ENCODE measurements at places on chromosomes 4 and X. TPM values are rescaled to one million over a fixed set of nuclear protein-coding genes. Genes with fewer than 3 reads are reported as not detected.

DNA sequence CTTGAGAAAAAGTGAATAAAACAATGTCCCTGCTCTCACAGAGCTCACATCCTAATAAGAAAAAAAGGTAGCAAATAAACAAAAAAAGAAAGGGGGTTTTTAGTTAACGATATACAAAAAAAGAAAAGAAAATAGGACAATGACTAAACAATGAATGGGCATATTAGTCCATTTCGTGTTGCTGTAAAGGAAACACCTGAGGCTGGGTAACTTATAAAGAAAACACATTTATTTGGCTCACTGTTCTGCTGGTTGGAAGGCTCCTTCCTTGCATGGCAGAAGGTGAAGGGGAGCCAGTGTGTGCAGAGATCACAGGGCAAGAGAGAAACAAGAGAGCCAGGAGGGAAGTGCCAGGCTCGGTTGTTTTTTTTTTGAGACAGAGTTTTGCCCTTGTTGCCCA lies 4.7 kb upstream of the KLF3 start:
- no peak for DNase-seq

- no peak for DNase-seq
These were observed 106.2 kb downstream of the LNX1 start for GRCh38 chr4:53484911-53485657.

STOX2 gene
- 17.5 TPM for total RNA-seq

DNA sequence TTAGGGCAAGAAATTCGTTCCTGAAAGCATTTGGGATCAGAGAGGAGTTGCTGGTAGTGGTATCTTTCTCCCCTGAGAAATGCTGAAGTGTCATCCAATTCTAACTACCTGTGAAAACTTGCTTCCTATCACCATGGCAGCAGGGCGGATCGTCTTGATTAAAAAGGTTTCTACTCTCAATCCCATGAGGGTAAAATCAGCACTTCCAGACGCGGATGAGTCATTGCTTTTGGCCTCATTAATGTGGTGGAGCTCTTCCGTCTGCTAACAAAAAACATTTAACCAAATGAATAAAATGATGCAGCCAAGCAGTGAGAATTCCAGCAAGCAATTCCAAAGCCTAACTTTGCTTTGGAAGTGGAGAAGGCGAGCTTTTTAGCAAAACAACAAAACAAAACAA lies 325.6 kb downstream of the CAMK2D start:
- DNase-seq: peak; percentile 55

DNA sequence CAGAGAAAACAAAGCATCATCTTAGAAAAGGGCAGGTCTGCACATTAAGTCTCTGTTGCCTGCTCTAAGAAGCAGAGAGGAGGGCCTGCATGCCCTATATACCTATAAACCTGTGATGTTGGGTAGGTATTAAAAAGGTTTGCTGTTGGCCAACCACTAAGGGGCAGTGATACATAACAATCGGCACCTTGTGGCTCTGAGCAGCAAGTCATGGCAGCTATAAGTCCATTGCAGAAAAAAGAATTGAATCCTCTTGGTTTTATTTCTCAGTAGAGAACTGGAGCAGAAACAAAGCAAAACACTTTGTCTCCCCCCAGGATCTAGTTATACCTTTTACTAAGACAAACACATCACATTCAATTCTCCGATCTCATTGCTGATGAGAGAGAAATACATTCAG lies 1364.4 kb downstream of the STIM2 start:
- no peak for DNase-seq

MTMR8 gene
- 0.58 TPM for total RNA-seq

RNF150 gene
- total RNA-seq: 40.3 TPM

- no peak for DNase-seq
These were observed 109.1 kb upstream of the BMP3 start for GRCh38 chr4:80921441-80921840.

DNA sequence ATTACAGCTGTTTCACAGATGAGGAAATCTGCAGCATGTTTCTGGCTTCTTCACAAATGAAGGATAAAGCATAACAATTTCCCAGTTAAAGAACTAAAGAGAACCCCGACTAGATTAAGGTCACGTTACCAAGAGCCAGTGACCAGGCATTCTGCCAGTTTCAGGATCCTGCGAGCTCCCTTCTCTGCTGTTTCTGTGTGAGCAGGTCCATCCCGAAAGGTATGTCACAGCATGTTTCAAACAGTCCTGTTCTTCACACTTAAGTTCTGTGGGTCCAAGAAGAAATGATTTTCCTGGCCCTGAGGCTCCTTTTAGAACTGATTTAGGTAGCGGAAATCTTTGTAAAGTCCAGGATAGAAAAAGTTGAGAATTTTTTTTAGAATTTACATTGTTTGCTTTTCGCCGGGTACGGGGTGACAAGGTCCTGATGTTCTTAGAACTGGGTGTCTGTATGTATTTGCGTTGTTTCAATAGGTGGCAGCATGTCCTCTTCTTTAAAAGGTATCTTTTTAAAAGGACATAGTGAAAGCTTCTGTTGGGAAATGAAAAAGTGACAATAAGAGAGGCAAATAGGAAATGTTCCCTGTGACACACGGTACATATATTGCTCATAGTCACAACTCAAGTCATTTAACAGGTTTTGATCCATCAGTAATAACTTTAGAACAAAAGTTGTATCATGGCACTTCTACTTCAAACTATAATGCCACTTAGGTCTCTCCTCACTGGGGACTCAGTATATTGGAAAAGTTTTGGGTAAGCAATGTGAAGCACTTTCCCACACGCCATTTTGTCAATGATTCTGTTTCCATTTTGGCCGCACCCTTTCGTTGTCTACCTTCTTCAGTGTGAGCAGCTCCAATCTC lies 18.4 kb downstream of the IL21 start:
- DNase-seq: no peak

- no peak for DNase-seq
These were observed 30.2 kb downstream of the NEK1 start for GRCh38 chr4:169582203-169582602.

- DNase-seq: no peak
These were observed 5.5 kb downstream of the GSTCD start for GRCh38 chr4:105714071-105714521.

NMU gene
- not detected for total RNA-seq

DNA sequence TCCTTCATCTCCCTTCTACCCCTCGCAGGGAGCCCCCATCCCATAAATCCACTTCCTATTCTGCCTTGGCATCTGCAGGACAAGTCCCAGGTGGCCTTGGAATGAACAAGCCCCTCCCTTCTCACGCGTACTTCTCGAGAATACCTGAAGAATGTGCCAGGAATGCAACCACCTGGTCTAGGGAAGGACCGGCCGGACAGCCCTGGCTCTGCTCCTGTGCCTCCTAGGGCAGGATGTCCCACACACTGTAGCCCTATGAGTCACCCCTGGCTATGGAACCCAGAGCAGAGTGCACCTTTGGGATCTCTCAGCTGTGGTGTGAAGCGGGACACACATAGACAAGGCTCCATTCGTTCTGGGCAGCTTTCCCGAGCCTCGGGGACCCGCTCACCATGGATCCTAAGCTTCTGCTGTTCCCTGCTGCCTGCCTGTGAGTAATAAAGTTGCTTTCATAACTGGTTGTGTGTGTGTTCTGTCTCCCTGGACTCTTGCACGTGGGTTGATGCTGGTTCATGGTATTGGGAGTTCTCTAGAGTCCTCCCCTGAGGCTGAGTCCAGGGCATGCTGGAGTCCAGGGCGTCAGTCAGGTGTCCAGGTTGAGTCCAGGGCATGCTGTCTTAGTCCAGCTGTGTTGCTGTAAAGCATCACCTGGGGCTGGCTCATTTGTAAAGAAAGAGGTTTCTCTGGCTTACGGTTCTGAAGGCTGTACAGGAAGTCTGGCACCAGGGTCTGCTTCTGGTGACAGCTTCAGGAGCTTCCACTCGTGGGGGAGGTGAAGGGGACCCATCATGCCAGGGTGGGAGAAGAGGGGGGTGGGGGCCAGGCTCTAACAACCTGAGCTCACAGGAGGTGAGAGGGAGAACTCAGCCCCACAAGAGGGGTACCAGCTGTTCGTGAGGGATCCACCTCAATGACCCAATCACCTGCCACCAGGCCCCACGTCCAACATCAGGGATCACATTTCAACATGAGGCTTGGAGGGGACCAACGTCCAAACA lies 7.4 kb upstream of the PDE6B start:
- DNase-seq: no peak

DNA sequence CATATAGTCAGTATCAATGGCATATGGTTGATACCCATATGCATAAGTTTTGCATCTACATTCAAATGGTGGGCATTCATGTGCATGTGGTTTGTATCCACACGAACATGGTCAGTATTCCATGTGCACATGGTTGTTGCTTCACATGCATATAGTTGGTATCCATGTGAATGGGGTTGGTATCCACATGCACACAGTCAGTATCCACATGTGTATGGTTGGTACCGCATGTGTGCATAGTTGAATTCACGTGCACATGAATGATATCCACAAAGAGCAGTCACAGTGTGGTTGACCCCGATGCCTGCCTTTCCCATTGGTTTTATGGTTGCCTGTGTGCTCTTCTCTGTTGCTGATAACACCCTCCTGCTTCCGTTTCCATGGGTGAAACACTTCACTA lies 427.9 kb downstream of the STIM2 start:
- no peak for DNase-seq

PPP4R3C gene
- not detected for total RNA-seq

SCML2 gene
- total RNA-seq: 1.2 TPM

DNA sequence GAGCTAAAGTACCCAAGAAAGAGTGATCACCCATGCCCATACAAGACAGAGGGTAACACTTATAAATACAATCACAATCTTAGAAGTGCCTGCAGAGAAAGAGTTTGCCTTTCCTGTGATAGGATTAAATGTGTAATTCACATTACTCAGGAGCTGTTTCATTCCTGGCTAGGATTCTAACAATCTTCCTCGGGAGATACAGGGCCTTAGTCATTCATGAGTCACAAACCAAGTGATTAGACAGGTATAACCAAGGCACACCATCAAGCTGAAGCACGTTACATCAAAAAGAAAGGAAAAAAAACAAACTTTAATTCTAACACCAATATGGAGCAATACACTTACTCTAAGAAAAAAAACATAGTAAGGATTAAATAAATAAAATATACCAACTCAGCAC lies 14.9 kb downstream of the ABCG2 start:
- no peak for DNase-seq

- no peak for DNase-seq
These were observed 216.0 kb upstream of the FTHL17 start for GRCh38 chrX:31287861-31288260.

HOPX gene
- total RNA-seq: 41.3 TPM

- no peak for DNase-seq
These were observed 152.6 kb downstream of the CRLF2 start for GRCh38 chrX:1059576-1060561.

DNA sequence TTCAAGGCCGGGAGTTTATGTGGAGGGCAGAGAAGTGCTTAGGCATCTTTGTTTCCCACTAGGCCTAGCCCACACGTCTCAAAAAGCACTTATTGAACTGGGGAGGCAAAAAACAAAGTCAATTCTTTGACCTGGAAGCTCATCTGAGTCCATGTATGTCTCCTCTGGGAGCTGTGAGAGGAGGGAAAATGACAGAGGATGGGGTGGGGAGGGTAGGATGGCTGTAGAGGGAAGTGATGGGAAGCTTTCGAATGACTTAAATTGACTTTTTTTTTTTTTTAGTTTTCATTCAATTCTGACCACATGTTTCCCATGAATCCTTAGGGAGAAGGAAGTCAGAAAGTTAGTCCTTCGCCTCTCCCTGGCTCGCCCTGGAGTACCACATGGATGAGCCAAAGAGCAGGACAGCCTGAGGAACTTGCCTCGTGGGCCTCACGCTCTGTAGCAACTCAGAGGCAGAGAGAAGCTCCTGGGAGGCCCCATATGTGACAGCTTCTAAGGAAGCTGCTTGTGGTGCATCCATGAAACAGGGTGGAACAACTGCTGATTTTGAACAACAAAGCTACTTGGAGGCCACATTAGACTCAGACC lies 45.0 kb downstream of the NHSL2 start:
- DNase-seq: no peak

ADGRG4 gene
- total RNA-seq: not detected

GRCh38 chrX:40303256-40304077 lies 205.7 kb upstream of the BCOR start:
- no peak for DNase-seq

DNA sequence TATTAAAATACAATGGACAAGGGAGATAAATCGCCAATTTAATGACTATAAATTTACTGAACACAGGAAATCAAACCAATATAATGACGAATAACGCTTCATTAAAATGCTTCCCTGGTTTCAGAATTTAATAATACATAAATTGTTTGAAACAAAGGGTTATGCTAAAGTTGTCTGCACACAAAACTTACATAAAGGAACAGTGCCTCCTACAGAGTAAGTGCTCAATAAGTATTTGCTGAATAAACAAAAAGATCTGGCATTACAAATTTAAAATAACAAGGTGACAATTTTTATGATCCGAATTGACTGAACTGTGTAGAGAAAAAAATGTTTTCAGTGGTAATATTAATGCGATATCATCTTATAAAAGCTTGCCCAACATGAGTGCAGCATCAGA lies 69.6 kb downstream of the NOCT start:
- no peak for DNase-seq

- peak; percentile 37 for DNase-seq
These were observed 5.4 kb downstream of the CTBP1 start for GRCh38 chr4:1243451-1244080.

- DNase-seq: no peak
These were observed 62.3 kb downstream of the KANTR start for GRCh38 chrX:53156207-53156596.

GRCh38 chr4:76198411-76199237 lies 15.0 kb downstream of the SCARB2 start:
- DNase-seq: peak; percentile 71

DNA sequence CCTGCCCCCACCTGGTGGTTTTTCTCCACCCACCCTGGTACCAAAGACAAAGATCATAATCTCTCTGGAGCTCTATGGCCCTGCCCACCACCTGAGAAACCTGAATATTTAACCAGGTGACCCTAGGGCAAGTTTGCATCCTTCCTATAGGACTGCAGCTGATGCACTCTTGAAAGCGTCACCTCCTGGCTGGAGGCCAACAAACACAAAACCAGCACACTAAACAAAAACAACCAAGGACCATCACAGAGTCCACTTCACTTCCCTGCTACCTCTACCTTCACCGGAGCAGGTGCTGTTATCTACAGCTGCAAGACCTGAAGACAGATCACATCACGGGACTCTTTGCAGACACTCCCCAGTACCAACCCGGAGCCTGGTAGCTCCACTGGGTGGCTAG lies 296.7 kb upstream of the FGF13 start:
- DNase-seq: no peak

- no peak for DNase-seq
These were observed 1.1 kb downstream of the PCYT1B start for GRCh38 chrX:24646006-24646405.

GRCh38 chr4:1964443-1964842 lies 44.3 kb downstream of the NELFA start:
- no peak for DNase-seq

GPR119 gene
- not detected for total RNA-seq

Data from right cardiac atrium (tissue), 5 donors.